ENCODE measurements at places on chromosomes 3 and 15.

GRCh38 chr3:45168451-45168850 is 22.3 kb upstream of the CDCP1 start:
- DNase-seq, result no peak

- DNase-seq, result no peak
Measured at GRCh38 chr3:21484828-21485144, 266.2 kb downstream of the ZNF385D start.

DNA sequence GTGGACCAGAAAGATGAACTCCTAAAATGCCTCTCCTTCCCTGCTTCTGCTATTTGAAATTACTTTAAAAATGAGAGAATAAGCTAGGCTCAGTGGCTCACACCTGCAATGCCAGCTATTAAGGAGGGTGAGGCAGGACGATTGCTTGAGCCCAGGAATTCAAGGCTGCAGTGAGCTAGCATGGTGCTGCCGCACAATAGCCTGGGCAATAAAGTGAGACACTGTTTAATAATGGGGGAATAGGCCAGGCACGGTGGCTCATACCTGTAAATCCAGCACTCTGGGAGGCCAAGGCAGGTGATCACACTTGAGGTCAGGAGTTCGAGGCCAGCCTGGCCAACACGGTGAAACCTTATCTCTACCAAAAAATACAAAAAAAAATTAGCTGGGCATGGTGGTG is 271.1 kb downstream of the FOXP1 start:
- DNase-seq, result no peak

DNA sequence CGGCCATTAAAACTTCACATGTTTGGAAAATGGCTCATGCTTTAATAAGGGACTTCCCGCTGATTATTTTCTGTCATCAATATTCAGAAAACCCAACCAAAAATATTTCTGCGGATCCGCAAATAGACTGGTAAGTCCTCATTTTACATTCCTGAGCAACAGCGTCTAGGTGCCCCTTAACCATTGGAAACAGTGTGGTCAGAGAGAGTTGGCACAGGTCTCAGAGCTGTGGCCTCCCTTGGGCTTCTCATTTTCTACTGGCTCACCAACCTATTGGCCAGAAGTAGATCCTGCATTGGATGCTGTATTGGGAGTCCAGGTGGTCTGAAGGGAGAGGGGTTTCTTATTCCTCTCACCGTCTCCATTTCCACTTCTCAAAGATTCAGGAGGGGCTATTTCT is 348.1 kb upstream of the DCBLD2 start:
- no peak for DNase-seq

- DNase-seq, result peak; percentile 21
Measured at GRCh38 chr3:52456169-52456799, 880 bp downstream of the NISCH start.

GRCh38 chr3:25385807-25386460 is 42.1 kb upstream of the RARB start:
- no peak for DNase-seq

GRCh38 chr3:119762876-119763275 is 19.0 kb upstream of the NR1I2 start:
- no peak for DNase-seq

- no peak for DNase-seq
Measured at GRCh38 chr3:33858131-33858530, 59.7 kb downstream of the PDCD6IP start.

DNA sequence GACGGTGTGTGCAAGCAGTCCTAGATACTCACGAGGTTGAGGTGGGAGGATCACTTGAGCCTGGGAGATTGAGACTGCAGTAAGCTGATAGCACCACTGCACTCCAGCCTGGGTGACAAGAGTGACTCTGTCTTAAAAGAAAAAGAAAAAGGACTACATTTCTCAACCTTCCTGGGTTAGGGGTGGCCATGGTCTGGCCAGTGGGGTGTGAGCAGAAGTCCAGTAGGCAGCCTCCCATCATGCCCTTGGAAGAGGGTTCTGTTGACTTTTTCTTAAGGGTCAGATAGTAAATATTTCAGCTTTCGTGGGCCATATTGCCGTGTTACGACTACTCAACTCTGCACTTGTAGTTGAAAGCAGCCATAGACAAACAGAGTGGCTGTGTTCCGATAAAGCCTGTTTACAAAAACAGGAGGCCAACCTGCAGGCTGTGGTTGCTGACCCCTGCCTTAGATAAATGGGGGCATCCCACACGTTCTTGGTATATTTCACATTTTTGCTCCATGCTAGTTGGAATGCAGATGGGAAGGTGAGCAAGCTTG is 31.0 kb upstream of the PDE8A start:
- DNase-seq, result no peak

DNA sequence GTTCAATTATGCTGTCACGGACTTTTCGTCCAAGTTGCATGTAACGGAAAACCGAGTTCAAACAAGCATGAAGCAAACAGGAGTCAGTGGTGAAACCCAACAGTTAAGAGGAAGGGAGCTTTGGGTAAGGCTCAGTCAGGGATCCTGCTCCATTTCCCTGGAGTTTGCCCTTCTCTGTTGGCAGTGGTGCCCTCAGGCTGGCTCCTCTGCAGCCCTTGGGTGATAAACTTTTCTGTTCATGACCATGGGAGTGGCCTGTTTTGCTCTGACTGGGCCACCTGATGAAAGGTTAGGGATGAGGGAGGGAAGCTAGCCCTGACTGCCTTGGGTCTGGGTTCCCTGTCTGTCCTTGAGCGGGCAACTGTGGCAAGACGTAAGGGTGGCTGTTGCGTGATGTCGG is 16.1 kb downstream of the CHAC1 start:
- DNase-seq, result no peak

DNA sequence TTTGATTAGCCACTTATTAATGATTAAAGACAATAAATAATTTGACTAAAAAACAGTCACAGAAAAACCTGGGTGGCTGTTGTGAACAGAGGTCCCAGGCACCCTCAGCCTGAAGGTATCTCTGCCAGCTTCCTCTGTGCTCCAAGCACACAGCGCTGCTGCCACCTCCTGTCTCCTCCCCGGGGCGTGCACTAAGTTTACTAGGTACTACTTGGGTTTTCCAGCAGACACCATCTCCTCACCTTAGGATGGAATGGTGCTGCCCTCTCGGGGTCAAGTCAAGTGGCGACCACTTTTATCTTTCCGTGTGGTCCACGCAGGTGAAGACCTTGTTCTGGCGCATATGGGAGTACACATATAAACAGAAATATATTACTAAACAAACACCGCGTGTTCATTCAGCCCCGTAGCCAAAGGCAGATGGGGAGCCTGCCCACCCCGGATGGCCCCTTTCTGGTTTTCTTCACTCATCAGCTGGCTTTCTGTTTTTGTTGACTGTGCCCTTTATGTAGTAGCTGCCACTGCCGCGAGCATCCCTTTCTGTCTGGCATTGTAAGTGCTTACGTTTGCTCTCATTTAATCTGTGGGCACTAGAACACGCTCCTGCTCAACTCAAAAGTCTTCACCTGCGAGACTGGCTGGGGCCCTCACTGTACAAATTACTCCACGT is 128.0 kb downstream of the LRIG1 start:
- no peak for DNase-seq

GRCh38 chr3:49120096-49120437 is 556 bp downstream of the USP19 start:
- no peak for DNase-seq

GRCh38 chr3:14144423-14145075 is 19.7 kb downstream of the TMEM43 start:
- peak; percentile 99 for DNase-seq

DNA sequence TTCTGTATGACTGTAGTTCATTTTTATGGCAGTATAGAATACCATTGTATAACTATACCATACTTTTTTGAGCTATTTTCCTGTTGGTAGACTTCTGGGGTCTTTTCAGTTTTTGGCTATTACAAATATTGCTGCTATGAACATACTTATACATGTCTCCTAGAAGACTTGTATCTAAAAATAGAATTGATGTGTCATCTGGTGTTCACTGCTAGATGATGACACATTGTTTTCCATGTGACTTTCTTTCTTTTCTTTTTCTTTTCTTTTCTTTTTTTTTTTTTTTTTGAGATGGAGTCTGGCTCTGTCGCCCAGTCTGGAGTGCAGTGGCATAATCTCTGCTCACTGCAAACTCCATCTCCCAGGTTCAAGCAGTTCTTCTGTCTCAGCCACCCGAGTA is 69.8 kb downstream of the SH3GL3 start:
- DNase-seq, result peak; percentile 54

DNA sequence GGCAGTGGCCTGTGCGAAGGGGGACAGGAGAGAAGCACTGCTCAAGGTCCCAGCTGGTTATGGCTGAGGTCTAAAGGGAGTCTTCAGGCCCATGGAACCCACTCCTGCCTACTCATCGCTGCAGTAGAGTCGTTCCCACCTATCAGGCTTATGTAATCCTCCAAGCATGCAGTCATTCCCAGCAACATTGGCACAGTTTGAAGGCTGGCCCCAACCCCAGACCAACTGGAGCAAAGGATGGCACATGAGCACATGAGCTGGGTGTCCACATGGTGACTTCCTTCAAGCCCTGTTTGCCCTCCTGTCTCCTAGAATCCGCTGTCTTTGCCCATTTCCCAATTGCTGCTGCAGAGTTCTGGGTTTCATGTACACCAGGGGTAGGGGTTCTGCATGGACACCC is 60.5 kb upstream of the FGD5 start:
- no peak for DNase-seq

GRCh38 chr15:81224232-81224631 is 27.6 kb downstream of the IL16 start:
- DNase-seq, result no peak

DNA sequence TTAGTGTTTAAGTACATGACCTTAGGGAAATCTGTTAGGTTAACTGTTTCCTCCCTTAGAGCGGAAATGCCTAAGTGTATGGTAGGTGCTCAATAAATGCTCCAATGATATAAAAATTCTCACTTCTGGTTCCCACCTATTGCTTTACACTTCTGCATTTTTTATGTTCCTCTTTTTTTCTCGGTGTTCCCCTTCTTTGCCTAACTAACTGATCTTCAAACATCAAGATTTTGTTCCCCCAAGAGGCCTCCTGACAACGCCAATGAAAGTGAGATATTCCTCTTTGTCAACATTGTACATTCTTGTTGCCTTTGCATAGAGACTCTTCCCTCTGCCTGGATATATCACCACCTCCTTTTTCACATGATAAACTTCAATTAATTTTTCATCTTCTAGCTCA is 17.4 kb downstream of the SLC35A5 start:
- DNase-seq, result no peak

DNA sequence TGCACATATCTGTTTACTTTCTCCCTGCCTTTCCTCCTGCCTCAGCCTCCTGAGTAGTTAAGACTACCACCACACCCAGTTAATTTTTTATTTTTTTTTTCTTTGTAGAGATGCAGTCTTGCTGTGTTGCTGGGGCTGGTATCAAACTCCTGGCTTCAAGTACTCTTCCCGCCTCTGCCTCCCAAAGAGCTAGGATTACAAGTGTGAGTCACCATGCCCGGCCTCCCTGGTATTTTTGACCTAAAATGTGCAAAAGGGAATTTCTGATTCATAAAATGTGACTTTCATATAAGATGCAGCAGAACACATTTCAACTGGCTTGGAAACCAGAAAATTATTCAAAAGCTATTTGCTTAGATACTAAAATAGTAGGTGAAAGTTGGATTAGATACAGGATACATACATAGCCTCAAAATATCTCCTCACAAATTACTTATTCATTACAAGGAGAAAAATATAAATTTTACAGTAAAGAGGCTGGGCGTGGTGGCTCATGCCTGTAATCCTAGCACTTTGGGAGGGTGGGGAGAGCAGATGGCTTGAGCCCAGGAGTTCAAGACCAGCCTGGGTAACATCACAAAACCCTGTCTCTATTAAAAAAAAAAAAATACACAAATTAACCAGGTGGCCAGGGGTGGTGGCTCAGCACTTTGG is 32.0 kb downstream of the MAP4 start:
- peak; percentile 91 for DNase-seq

GRCh38 chr15:66151809-66152208 is 101.7 kb downstream of the MEGF11 start:
- no peak for DNase-seq

- no peak for DNase-seq
Measured at GRCh38 chr15:87645723-87646122, 610.8 kb downstream of the NTRK3 start.

- no peak for DNase-seq
Measured at GRCh38 chr15:98958918-98959639, 48.5 kb downstream of the PGPEP1L start.

DNA sequence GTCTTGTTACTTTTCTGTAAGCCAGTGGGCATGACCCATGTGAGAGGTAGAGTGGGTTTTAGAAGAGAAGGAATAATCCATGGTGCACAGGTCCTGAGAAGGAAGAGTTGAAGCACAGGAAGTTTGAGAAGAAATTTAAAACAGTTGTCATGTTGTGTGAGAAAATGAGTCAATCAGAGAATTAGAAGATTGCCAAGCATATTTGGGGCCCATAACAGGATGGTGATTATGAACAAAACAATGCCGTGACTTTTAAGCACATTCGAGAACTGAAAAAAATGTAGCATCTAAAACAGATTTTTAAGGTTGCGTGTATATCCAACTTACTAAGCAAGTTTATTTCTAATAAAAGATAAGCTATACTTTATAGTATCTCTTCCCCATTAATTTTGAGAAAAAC is 198.7 kb downstream of the RORA start:
- DNase-seq, result no peak

- no peak for DNase-seq
Measured at GRCh38 chr15:78322243-78322642, 17.9 kb upstream of the CRABP1 start.

- DNase-seq, result peak; percentile 36
Measured at GRCh38 chr15:35444557-35445204, 101.3 kb downstream of the DPH6 start.

DNA sequence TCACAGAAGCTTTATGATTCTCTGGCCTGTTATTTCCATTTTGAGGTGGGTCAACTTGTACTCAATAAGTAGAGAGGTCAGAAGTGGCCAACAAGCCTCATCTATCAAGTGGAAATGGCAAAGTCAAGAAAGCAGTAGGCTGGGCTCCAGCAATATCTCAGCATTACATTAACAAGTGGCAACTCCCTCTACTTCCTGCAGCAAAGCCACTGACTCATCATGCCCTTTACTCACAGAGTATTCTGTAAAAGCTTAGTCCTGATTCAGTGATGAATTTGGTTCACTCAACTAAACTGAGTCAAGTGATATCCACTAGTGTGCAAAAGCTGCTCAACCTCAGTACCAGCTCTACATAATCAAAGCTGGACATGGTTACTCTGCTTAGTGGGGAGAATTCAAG is 954.6 kb downstream of the EPHA3 start:
- DNase-seq, result peak; percentile 75

DNA sequence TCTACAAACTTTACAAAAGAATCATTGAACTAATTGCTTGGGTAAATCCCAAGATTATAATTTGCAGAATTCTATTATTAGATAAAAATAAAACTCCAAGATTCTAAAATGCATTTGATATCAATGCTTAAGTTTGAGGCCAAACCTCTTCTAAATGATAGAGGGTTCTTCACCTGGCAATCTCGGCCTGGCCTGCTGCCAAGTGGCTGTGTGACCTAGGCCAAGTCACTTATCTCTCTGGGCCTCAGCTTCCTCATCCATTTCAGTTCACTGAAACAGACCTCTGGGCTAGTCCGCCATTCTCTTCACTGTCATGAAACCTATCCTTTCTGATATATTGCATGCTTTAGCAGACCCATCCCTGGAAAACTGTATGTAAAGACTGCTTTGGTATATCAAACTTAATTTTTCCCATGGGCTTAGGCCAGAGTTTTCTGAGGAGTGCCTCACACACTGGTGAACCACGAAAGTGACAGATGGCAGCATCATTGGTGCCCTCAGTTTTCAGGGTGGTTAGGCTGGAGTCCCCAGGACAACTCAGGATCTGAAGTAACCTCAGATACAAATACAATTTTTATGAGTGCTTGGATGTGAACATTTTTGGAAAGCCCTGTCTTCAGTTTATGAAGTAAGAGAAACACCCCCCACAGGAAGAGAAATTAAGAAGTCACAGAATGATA is 21.8 kb downstream of the NUDT16 start:
- no peak for DNase-seq

Measured in stromal cell of bone marrow (primary cell).